ENCODE measurements at places on chromosomes 6 and 20.

DNA sequence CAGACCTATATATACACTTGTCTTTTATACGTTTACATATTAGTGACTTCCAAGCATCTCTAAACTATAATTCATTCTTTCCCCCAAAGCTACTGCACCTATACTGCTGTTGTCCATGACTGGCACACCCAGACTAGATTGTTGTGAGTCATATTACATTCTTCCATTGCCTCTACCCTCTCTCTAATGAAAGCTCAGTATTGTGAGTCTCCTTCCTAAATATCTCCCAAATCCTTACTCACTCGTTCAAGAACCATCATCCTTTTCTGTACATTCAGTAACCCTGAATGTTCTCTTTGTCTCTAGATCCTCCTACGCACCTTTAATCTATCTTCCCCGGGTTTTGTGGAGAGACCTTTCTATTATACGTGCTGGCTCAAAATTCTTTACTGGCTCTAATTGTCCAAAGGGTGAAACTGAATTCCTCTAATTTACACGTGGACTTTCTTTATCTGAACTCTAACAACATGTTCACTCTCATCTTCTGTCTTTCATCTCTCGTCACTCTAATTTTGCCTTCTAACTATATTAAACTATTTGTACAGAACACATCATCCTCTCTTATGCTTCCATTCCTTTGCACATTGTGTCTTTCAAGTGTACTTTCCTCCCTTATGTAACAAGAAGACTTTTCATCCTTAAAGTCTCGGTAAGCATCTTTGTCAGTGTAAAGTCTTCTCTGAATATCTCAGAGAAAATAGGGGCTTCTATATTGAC, 109.3 kb downstream of the IBTK start:
- no peaks in the 10 kb centered on the region for H3K4me1 ChIP-seq
- H3K27ac ChIP-seq, result no peak overlapping the region
- no peaks in the 10 kb centered on the region for H3K27me3 ChIP-seq
- no peak overlapping the region for H3K4me3 ChIP-seq
- no peaks in the 10 kb centered on the region for H3K36me3 ChIP-seq
- DNase-seq, result no peak

DNA sequence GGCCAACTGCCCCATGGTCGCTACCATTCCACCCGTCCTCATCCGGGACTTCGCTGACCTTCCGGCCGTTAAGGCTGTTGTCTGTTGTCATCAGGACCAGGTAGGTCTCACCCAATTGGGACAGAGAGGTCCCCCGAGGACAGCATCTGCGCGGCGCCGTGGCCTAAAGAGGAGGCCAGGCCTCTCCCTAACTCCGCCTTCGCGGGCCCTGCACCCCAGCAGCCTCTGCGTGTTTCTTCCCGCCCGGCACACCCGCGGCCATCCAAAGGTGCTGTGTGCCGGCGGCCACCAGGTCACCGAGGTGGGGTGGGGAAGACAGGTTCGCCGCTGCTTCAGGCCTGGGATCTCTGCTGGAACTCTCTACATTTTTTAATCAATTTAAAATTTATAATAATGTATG, 9.0 kb downstream of the OR2W1 start:
- no peaks in the 10 kb centered on the region for H3K4me1 ChIP-seq
- no peaks in the 10 kb centered on the region for H3K36me3 ChIP-seq
- peak overlapping the region; percentile 46 for H3K4me3 ChIP-seq
- DNase-seq, result peak; percentile 62

DNA sequence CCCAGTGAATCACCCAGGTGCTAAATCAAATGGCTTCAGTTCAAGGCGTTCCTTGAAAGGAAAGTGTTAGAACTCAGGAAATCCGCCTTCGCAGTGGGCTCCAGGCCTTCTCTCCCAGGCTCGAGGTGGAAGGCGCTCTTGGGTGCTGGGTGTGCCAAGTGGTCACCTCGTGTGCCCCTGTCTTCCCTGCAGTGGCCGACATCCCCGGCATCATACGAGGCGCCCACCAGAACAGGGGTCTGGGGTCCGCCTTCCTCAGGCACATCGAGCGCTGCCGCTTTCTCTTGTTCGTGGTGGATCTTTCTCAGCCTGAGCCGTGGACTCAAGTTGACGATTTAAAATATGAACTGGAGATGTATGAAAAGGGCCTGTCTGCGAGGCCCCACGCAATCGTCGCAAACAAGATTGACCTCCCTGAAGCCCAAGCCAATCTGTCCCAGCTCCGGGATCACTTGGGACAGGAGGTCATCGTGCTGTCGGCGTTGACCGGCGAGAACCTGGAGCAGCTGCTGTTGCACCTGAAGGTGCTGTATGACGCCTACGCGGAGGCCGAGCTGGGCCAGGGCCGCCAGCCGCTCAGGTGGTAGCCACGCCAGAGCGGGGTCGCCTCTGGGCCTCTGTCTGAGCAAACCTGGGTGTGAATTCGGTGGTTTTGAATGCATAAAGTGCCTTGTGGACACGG, 17.8 kb downstream of the MTG2 start:
- no peaks in the 10 kb centered on the region for H3K36me3 ChIP-seq
- no peak for DNase-seq
- no peak overlapping the region for H3K4me3 ChIP-seq
- H3K4me1 ChIP-seq, result no peaks in the 10 kb centered on the region

GRCh38 chr6:159456349-159456748, 236.7 kb downstream of the SOD2 start:
- no peaks in the 10 kb centered on the region for H3K27me3 ChIP-seq
- H3K27ac ChIP-seq, result no peak overlapping the region
- H3K4me3 ChIP-seq, result no peak overlapping the region
- H3K4me1 ChIP-seq, result no peaks in the 10 kb centered on the region
- no peaks in the 10 kb centered on the region for H3K36me3 ChIP-seq
- no peak for DNase-seq

DNA sequence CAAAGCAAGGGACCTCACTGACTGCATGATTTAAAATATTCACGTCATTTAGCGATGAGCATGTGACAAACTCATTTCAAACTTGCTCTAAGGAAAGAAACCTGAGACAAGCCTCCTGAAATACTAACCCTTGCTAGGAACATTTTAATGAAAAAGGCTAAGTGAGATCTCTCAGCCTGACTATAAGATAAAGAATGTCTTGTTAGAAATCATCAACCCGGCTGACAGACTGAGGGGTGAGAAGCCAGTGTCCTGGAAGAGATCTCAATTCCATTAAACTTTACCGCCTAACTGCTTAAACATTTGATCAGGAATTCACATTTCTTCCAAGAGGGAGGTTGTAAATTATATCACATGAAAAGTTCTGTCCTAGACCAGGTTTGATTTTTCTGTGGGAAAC, 274.8 kb upstream of the EXOC2 start:
- no peak for DNase-seq
- no peak overlapping the region for H3K4me3 ChIP-seq
- no peaks in the 10 kb centered on the region for H3K36me3 ChIP-seq
- H3K27me3 ChIP-seq, result no peaks in the 10 kb centered on the region
- H3K27ac ChIP-seq, result no peak overlapping the region

Measured in testis (tissue), 5 donors.